GM13976 (cell line): ENCODE measurements at places on chromosomes 5 and 9.
A peak's percentile ranks its signal among the peaks of the same experiment; 100 is the strongest.

DNA sequence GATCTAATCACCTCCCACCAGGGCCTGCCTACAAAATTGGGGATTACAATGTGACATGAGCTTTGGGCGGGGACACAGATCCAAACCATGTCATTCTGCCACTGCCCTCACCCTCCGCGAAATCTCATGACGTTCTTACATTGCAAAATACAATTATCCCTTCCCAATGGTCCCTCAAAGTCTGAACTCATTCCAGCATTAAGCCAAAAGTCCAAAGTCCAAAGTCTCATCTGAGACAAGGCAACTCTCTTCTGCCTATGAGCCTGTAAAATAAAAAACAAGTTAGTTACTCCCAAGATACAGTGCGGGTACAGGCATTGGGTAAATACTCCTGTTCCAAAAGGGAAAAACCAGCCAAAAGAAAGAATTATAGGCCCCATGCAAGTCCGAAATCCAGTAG is 14.6 kb upstream of the PCDHAC2 start:
- DNase-seq, result no peak

GRCh38 chr5:171513591-171513990 is 94.1 kb downstream of the FGF18 start:
- DNase-seq, result no peak

DNA sequence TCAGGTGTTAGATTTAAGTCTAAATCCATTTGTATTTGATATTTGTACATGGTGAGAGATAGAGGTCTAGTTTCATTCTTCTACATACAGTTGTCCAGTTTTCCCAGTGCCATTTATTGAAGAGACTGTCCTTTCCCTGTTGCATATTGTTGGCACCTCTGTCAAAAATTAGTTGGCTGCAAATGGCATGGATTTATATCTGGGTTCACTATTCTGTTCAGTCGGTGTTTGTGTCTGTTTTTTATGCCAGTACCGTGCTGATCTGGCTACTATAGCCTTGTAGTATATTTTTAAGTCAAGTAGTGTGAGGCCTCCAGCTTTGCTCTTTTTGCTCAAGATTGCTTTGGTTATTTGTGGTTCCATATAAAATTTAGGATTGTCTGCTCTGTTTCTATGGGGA is 176.2 kb upstream of the DMRT1 start:
- no peak for DNase-seq

GRCh38 chr5:171795381-171795780 is 9.8 kb downstream of the SMIM23 start:
- DNase-seq, result no peak

- DNase-seq, result no peak
These were observed 258.7 kb upstream of the ACTBL2 start for GRCh38 chr5:57741336-57741735.

DNA sequence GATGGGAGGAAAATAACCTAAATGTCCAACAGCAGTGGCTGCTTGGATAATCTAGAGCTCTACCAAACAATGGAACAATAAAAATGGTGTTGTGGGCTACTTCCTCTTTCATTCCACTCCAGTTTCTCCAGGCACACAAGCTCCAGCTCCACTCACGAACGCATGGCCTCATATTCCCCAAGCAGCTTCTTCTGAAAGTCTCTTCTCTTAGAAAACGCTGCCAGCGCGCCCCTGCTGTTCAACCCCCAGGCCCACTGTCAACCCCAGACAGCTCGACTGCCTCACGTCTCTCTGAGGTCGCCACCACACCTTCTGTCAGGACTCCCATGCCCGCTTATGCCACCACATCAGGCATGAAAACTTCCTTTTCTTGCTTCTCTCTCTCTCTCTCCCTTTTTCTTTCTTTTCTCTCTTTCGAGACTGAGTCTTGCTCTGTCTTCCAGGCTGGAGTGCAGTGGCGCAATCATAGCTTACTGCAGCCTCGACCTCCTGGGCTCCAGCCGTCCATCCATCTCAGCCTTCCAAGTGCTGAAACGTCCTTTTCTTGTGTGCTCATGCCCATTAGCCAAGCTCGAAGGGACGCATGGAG is 16.2 kb downstream of the OR2V2 start:
- DNase-seq, result no peak

DNA sequence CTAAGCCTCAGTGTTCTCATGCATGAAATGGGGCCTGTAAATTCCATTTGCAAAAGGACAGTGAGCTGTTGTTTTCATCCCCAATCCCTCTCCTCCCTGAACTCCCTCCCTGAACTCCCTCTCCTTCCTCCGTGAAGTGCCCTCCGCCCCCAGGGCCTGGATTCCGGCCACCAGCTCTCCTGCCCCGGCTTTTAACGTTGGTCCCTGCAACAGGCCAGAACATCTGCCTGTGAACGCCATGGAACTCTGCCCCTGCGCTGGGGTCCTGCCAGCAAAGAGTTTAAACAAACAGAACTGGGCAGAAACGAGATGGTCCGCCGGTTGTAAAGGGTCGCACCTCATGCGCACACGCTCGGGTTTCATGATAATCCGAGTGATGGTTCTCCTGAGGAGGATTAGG is 62.4 kb downstream of the SMIM23 start:
- no peak for DNase-seq

- no peak for DNase-seq
These were observed 2.3 kb downstream of the ACSL6 start for GRCh38 chr5:132008961-132009680.

- no peak for DNase-seq
These were observed 26.8 kb upstream of the PPP2CA start for GRCh38 chr5:134252671-134253070.

DNA sequence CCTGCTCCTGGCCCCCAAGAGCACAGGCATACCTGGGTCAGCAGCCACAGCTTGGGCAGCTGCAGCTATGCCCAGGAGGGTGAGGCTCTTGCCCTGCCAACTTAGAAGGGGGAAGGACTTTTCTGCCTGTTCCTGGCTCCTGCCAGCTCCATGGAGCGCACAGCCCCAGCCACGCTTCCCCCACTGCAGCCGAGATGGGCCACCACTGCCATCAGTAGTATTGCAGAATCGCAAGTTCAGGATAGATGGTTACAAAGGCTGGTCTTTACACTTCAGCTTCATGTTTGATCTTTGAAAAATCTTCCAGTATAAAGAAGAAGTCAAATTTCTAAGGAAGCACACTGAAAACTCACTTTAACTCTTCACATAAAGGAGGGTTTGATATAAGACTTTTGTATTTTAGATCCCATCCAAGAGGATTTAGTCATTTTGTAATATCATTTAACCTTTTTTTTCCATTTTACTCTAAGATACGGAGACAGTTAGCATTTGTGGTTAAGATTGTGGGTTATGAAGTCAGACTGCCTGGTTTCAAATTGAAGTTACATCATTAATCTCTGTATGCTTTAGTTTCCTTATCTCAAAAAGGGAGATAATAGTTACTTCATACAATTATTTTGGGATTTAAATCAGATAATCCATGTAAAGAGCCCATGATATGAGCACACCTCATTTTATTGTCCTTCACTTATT is 81.8 kb downstream of the NLN start:
- no peak for DNase-seq

DNA sequence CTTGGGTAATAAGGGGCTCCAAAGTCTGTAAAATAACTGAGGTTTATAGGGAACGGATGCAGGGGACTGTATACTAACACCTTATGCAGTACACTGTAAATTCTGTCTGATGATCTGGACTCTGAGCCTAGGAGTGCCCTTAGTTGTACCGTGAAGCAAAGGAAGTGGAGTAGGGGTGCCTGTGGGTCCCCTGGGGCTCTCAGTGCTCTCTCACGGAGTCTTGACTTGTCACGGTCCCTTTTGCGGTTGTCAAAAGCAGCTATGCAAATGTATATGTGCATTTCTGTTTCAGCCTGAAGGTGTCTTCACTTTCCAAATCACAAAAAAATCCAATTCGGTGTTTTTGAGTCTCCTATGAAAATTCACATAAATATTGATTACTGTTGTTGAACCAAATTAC is 17.8 kb downstream of the DMRT1 start:
- DNase-seq, result peak; percentile 76

GRCh38 chr9:101225271-101225670 is 159.5 kb downstream of the BAAT start:
- no peak for DNase-seq

DNA sequence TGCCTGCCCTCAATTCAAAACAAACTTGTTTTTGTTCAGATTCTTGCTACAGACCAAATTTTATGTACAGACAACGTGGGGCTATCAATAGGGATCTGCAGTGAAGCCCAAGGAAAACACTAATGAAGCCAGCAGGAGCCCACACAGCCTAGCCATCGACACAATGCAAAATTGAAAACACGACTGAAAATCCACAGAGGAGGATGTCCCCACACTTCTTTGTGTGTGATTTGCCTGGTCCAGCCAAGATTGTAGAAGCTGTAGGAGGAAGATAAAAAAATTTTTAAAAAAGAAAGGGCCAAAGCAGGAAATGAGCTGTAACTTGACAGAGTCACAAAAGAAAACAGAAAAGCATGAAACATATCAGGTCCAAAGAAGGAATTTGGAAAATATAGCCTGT is 34.8 kb downstream of the HTR4 start:
- DNase-seq, result no peak

DNA sequence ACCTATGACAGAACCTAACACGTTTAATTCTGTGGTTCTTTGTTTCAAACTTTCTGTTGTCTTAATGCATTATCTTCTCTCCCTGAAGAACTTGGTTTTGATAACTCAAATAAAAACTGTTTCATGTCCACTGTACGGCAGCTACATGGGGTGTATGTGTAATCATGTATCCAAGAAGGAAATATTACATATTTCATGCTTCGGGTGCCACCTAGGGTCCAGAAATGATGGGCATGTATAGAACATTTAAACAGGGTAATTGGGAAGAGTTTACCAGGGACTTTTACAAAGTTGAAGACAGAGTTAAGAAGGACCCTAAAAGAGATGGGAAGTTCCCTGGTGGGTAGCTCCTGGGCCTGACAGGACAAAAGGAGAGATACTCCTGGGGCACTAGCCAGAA is 291.3 kb downstream of the FBXL7 start:
- DNase-seq, result no peak

- no peak for DNase-seq
These were observed 379.5 kb downstream of the CDH18 start for GRCh38 chr5:19608444-19609002.

- no peak for DNase-seq
These were observed 133.4 kb downstream of the ADAMTS19 start for GRCh38 chr5:129593525-129593924.

DNA sequence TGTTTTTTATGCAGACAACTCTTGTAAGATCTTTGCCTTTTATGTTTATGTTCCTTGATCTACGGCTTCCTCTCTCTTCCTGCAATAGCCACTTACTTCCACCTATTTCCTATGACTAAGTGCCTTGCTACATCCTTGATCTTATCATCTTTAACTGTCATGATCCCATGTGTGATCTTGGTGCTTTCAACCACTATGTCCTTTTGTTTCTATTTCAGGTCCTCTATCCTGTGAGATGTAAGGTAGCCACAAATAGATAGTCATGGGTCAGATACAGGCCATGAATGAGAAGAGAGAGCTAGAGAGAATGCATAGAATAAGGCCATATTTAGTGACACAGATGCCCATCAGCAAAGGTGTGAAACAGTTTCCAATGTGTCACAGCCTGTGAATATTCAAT is 243.6 kb upstream of the HAPLN1 start:
- DNase-seq, result no peak

GRCh38 chr5:4804691-4805360 is 335.3 kb upstream of the ADAMTS16 start:
- DNase-seq, result no peak

GRCh38 chr9:109974918-109975276 is 194.9 kb downstream of the PALM2AKAP2 start:
- DNase-seq, result no peak

GRCh38 chr9:133456409-133456808 is 3.4 kb upstream of the CACFD1 start:
- DNase-seq, result no peak

DNA sequence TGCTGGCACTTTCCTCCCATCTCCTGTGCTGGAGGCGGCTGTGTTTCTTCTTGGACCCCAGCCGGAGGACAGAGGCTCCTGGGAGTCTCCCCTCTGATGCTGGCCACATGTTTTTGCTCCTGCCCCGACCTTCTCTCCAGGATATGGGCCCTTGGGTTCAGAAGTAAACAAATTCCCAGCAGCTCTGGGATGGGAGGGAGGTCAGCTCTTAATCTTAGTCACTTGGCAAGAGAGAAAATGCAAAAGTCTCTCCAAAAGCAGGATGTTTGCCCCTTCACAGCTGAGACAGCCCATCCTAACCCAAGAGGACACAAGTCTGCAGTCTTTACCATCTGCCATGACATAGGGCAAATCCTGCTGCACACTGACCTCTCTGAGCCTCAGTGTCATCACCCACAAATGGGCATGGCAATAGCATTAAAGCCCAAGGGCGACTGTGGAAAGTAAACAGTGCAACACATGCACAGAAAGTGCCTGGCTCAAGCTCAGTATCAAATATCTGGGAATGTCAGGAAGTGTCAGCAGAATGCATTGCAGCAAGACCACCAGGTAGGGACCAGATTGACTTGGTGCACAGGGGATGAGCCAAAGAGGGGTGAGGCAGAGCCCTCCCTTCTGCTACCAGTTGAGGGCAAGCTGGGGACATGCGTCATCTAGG is 117.0 kb upstream of the CXCL14 start:
- DNase-seq, result no peak

DNA sequence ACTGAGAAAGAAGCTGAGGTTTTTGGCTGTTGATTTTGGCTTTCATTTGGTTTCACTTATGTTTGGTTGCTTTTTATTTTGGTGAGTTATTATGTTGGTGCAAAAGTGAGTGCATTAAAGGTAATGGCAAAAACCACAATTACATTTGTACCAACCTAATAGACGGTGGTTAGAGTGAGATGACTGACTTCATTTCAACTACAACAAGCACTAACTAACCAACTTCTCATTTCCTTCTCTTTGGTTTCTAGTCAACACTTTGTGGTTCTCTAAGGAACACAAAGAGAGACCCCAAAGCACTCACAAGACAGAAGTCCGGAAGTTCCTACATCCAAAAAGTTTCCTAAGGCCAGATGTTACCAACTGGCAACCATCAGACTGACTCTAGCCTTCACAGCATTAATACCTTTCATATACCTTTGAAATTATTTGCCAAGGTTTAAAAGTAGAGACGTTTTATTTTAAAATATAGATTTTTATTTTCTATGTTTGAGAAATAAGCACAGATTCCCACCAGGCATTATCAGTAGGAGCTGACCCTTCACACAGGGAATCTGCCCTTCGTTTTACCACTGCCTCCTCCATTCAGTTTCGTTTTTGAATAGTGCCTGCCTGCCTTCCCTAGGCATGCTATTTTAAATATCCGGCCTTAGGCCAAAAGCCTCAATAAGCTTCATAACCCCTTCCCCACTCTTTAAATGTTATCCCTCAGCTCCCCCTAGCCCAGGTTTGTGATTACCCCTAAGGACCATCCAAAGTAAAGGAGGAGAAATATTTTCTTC is 301.1 kb upstream of the PTGER4 start:
- no peak for DNase-seq

- no peak for DNase-seq
These were observed 405.4 kb upstream of the ACTBL2 start for GRCh38 chr5:57887851-57888621.

DNA sequence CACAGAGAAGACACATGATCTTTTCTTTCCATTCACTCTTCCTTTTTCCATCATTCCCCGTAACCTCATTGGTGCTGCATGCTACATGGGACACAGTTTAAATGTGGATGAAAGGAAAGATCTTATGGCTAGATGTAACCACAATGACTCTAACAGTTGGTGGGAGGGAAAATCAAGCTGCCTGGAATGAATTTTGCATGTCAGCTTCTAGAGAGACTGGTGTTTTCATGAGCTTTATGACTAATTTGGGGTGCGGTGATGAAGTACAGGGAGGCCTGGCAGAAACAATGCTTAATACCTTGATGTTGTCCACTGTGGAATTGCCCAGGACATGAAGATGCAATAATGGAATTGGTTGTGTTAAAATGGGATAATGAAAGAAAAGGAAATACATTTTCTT is 55.9 kb upstream of the MYO10 start:
- DNase-seq, result no peak
